ENCODE measurements at places on chromosomes 4 and X.

GRCh38 chr4:118154649-118155048, 120.4 kb downstream of the NDST3 start:
- no peak for DNase-seq

DNA sequence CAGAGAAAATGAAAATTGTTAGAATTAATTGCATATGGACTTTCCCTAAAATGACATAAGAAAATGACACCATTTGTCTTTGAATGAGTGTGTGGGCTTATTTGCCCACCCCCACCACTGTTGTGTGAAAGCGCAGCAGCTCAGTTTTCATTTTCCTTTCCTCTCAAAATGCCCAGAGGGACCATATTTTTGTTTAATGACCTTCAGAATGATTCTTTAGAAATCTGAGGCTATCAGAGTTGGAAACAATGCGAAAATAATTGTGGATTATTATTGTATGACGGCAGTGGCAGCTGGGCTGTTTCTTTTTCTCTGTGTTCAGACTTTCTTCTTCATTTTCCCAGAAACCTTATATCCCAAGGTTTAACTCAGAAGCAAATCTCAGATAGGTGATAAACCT, 44.6 kb upstream of the TEX13A start:
- DNase-seq, result no peak

DNA sequence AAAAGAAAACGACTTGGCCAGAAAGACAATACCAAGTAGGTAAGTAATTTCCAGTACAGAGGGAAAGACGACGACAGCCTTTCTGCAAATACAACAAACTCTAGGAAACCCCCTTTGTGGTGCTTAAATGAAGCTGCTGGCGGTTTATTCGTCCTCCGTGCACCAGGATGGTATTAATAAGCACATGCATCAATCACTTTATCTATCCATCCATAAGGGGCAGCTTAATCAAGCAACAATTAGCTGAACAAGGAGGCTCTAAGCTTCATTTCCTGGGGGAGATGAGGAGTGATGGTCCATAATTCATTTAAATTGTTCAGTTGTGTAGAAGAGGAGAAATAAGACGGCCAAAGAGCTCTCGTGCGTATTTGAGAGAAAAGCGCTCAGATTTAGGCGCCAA, 26.2 kb downstream of the IRF2 start:
- DNase-seq, result no peak

DNA sequence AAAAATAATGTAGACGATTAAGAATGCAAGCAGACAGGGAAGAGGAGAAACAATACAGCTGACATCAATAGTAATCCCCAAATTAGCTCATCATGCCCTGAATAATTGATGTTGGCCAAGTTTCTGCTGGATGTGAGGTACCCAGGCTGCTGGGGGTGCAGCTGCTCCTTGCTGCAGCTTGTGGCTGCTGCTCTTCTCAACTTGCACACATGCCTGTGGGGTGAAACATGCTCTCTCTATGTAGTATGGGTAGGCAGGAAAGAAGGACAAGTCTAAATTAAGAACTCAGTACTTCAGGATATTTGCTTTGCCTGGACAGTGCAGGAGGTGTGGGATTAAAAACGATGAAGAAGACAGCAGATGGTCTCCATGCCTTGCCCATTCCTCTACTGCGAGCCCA, 16.7 kb downstream of the EDA2R start:
- DNase-seq, result no peak

DNA sequence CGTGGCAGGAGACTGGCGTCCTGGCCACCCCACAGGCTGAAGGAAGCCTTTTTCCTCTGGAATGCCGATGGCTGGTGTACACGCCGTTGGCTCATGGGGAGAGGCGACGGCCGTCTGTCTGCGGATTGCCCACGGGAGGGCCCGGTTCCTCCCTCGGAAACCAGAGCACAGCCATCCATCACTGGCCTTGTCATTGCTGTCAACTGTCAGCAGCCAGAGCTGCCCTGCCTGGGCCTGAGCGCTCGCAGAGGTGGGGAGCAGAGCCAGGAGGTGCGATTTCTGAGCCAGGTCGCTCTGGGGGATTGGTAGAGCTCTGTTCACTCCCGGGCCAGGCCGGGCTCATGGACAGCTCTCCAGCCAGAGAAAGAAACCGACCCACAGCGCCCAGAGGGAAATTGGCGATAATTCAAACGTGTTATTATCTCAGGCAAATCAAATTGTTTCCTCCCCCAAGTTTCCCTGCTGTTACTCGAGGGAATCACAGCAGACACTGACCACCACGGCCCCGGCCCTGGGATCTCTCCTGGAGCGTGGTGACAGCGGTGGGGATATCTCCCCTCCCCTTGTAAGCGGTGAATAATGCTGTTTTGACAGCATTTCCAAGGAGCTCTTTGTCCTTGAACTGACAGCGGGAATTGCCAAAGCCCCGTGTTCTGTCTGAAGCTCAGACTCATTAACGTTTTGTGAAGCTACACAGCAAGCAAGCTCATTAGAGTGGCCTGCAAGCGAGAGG, 220.9 kb upstream of the PSAPL1 start:
- no peak for DNase-seq

DNA sequence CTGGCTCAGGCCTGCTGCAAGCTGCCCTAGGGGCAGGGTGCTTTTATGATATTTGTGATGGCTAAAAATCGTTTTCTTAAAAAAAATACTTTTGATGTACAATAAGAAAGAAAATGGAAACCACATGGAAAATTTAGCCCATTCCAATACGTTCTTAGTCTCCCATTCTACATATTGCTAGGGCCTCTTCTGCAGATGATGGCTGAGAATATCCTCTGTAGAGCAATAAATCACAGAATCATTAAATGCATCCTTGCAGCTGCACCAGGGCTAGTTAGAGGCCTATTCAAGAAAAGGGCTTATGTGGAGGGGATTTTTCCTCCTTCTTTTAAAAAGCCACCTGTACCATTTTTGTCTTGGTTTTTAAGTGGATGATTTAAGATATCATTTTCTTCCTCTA, 97.6 kb upstream of the C1GALT1C1 start:
- no peak for DNase-seq

- no peak for DNase-seq
Observed at GRCh38 chr4:128727658-128728057, 81.8 kb upstream of the JADE1 start.

DNA sequence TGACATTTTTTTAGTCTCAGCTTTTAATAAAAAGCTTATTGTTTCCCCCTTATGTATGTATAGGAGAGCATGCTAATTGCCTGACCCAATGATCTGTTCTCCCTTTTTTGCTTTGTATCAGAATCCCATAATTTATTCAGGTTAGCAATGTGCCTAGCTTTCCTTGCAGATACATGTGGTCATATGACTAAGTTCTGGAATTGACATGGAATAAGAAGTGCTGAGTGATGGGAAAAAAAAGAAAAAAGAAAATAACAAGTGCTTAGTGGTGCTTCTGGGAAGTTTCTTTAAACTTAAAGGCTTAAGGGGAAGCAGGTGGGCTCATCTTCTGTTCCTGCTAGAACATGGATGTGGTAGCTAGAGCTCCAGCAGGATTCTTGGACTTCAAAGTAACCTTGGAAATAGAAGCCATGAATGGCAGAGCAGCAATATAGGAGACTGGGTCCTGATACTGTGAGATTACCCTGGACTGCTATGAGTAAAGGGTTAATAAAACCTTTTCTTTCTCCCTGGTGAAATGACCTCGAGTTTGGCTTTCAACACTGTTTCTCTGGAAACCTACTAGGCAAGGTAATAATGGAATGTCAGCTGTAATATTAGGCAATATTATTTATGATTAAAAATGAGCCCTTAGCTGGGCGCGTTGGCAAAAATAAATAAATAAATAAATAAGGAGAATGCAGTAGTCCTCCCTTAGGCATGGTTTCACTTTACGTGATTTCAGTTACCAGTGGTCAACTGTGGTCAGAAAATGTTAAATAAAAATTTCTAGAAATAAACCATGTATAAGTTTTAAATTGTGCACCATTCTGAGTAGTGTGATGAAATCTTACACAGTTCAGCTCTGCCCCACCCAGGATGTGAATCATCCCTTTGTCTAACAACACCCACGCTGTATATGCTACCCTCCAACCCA, 16.7 kb upstream of the RBM41 start:
- no peak for DNase-seq

GRCh38 chr4:46933686-46934085, 24.6 kb upstream of the COX7B2 start:
- DNase-seq, result no peak

GRCh38 chr4:159042097-159042605, 60.7 kb upstream of the RAPGEF2 start:
- DNase-seq, result no peak

GRCh38 chr4:42637104-42637503, 19.8 kb downstream of the ATP8A1 start:
- DNase-seq, result no peak

DNA sequence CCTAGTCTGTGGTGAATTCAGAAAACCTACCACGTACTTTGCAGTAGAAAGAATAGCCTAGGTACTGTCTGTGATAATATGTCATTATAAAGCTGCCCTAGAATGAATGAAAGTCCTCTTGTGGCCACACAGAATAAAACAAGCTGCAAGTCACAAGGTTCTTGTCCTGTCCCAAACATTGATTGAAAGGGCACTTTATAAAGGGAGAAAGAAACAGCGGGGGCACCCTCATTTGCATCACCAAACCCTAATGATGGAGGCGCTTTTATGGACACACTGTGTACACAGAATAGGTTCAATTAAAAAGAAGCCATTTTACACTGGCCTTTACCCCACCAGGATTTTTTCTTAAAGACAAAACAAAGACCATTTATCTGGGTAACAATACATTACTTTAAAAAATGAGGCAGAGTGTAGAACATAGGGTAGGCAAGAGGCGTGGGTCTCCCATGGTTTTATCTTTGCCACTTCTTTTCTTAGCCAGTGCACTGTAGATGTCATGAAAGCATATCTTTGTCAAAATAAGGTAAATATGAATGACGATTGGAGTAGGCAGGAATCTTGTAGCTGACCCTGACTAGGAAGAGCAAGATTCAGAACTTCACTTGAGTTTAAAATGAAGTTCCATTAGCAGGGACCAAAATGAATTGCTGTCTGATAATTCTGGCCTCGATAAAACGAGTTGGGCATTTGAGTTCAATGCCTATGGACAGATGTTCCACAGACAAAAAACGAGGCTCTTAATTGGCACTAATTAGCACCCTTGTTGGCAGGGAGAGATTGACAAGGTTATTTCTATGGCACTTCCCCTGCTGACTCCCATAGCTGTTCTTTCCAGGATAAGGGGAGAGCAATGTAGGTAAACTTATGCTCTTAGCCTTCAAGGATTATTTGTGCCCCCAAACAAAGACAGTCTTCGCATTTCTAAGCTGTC, 365.1 kb downstream of the AFF2 start:
- no peak for DNase-seq

GRCh38 chr4:152045807-152046571, 285.2 kb upstream of the GATB start:
- no peak for DNase-seq

- DNase-seq, result no peak
Observed at GRCh38 chr4:142778900-142779299, 67.2 kb downstream of the INPP4B start.

DNA sequence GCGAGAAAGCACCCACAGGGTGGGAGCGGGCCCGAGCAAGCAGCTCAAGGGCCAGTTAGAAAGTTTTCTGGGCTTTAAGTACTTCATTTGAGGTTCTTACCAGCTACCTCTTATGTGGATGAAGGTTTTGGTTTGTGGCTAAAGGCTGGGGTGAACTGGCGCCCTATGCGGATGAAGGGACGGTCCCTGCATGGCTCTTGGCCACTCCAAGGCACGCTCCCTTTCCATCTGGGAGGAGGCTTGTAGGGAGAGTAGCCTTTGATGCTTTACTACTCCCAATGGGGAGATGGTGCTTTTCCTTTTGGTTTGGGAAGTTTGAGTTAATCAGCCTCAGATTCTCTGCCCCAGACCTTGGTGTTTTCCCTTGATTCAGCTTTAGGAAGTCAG, 17.7 kb downstream of the MRFAP1 start:
- DNase-seq, result no peak

DNA sequence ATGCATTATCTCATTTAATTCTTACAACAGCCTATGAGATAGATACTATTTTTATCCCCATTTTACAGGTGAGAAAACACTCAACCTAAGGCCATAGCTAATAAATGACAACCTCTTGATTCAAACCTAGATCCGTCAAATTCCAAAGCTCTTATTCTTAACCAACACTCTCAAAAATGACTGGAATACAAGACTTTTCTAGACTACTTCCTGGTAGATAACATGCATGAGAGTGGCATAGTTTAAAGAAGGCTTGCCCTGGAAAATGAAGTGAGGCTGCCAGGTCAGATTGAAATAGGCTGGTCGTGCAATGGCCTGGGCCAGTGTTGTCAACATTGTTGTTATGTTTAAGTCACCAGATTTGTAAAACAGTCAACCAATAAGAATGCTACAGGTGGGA, 86.6 kb downstream of the DNAAF6 start:
- no peak for DNase-seq

GRCh38 chrX:20019672-20020365, 29.0 kb upstream of the BCLAF3 start:
- peak; percentile 40 for DNase-seq

- DNase-seq, result no peak
Observed at GRCh38 chr4:86895692-86896488, 3.7 kb upstream of the C4orf36 start.

DNA sequence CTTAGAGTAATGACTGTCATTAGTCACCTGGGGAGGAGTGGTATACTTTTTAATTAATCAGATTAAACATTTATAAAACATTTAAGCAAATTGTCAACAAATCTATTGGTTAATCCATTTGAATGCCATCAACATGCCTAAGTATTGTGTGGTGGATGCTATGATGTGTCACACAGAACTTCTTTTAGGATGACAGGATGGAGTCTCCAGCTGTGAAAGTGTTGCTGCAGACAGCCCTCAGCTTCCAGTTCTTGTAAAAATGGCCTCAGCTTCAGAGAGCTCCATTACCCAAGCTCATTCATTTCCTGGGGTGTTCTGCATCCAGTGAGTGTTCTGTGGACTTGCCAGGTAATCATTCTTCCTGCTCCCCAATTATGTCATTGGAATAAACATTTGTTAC, 74.3 kb upstream of the CLNK start:
- no peak for DNase-seq

DNA sequence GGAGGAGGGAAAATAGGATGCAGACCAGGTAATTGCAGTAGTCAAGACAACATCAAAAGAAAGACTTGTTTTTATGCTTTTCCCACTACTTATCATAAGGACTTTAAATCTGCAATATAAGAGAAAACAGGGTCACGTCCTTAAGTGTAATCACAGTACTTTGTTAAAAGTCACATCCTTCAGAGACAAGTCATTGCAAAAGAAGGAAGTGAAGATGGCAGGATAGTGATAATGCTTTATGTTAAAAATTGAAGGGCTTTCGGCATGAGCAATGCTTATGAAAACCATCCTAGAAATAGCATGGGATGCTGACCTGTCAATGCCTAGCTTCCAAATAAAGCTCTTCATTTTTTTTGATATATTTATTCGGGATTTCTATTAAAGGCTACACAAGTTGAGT, 110.2 kb upstream of the TENM3 start:
- DNase-seq, result no peak

DNA sequence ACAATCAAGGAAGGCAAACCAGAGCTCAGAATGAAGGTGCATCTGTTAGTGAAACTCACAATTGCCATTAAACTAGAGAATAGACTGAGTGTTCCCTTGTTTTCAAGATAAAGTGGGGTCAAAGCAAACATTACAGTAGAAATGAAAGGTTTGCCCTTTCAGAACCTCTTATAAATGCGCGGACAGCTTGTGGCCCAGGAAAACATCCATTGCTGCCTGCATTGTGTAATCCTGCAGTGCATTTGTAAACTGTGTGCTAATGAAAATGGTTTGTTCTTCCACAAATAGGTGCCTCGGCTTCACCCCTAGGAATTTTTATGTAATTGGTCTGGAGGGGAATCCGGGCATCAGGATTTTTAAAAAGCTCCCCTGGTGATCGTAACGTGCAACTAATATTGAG, 62.8 kb downstream of the SNX25 start:
- DNase-seq, result no peak

- DNase-seq, result no peak
Observed at GRCh38 chrX:21382715-21383114, 8.5 kb downstream of the CNKSR2 start.

Measured in left ventricle myocardium inferior (tissue), 1 donor.